ENCODE measurements at places on chromosomes 7 and 10.

GRCh38 chr7:24978843-24979469 lies 1.0 kb downstream of the OSBPL3 start:
- H3K4me1 ChIP-seq, result no peaks in the 10 kb centered on the region
- peak overlapping the region; percentile 73 for H3K4me3 ChIP-seq
- no peak for DNase-seq

DNA sequence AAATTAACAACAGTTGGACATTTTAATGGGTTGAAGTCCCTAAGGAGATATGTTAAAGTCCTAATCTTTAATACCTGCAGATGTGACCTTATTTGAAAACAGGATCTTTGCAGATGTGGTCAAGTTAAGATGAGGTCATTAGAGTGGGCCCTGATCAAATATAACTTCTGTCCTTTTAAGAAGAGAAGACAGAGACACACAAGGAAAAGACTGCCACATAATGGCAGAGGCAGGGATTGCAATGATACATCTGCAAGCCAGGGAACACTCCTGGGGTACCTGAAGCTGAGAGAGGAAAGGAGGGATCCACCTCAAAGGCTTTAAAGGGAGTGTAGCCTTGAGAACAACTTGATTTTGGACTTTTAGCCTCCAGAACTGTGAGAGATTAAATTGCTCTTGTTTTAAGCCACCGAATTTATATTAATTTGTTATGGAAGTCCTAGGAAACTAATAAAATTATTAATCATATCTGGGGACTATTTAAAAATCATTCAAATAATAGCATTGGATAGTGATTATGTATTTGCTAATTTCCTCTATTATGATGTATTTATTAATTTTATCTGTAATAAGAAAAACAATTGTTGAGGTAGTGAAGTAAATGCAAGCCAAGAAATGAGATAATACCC lies 700.0 kb upstream of the PCDH15 start:
- H3K36me3 ChIP-seq, result no peaks in the 10 kb centered on the region
- H3K27ac ChIP-seq, result no peak overlapping the region
- H3K4me3 ChIP-seq, result no peak overlapping the region
- H3K4me1 ChIP-seq, result no peaks in the 10 kb centered on the region
- DNase-seq, result no peak

- no peak overlapping the region for H3K27ac ChIP-seq
- no peak for DNase-seq
- H3K36me3 ChIP-seq, result no peaks in the 10 kb centered on the region
- no peaks in the 10 kb centered on the region for H3K4me1 ChIP-seq
- no peak overlapping the region for H3K4me3 ChIP-seq
- no peaks in the 10 kb centered on the region for H3K27me3 ChIP-seq
Measured at GRCh38 chr7:70416347-70416985, 715.5 kb upstream of the GALNT17 start.

DNA sequence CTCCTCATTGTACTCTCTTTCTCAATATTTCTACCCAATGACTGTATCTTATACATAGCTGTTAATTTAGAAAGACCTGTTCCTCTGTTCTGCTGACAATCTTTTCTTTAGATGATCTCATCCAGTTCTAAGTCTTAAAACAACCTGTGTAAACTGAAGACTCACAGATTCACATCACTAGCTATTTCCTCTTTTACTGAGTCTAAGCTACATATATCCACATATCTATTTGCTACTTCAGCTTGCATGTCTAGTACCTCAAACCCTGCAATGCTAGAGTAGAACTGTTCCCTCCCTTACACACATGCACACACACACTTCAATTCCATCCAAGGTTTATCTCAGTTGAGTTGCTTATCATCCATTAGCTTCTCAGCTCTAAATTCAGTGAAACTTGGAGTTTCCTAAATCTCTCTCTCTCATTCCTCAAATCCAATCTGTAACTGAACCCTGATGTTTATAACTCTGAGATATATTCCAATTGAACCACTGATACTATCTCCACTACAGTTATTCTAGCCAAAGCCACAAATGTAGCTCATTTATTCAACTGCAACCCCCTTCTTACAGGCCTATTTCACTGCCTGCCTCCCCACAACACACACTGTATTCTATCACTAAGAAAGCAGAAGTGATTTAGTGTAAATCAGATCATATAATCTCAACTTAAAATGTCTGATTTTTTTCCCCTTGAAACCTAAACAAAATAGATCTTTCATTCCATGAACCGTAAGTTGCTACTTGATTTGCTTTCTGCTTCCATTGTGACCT lies 1036.8 kb upstream of the POT1 start:
- no peaks in the 10 kb centered on the region for H3K27me3 ChIP-seq
- DNase-seq, result no peak
- H3K4me3 ChIP-seq, result no peak overlapping the region
- no peaks in the 10 kb centered on the region for H3K4me1 ChIP-seq

GRCh38 chr7:124120911-124121310 lies 88.0 kb upstream of the TMEM229A start:
- no peaks in the 10 kb centered on the region for H3K27me3 ChIP-seq
- H3K27ac ChIP-seq, result no peak overlapping the region
- no peak overlapping the region for H3K4me3 ChIP-seq
- DNase-seq, result no peak
- H3K36me3 ChIP-seq, result no peaks in the 10 kb centered on the region

DNA sequence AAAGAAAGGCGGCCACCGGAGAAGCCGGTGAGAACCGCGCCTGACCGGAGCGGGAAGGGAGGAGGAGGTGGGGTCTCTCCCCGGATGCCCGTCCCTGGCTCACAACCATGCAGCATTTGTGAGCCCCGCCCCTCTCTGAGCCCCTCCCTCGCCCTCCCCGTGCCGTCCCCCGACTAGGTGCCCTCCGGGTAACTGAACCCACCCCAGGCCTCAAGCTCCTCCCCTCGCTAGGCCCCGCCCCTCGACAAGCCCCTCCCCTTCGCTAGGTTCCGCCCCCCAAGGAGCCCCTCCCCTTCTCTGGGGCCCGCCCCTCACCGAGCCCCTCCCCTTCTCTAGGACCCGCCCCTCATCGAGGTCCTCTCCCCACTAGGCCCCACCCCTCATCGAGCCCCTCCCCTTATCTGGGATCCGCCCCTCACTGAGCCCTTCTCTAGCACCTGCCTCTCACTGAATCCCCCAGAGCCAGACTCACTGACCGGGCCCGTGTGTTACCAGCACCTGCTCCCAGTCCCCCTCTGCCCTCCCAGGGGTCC lies 42.2 kb upstream of the HSPB1 start:
- H3K27me3 ChIP-seq, result peaks cover 7% of the 10 kb centered on the region
- no peak for DNase-seq
- H3K36me3 ChIP-seq, result no peaks in the 10 kb centered on the region
- H3K4me3 ChIP-seq, result no peak overlapping the region
- no peak overlapping the region for H3K27ac ChIP-seq

GRCh38 chr10:43698156-43698555 lies 49.5 kb upstream of the ZNF32 start:
- no peak overlapping the region for H3K4me3 ChIP-seq
- no peaks in the 10 kb centered on the region for H3K4me1 ChIP-seq
- H3K27ac ChIP-seq, result no peak overlapping the region
- no peaks in the 10 kb centered on the region for H3K36me3 ChIP-seq

DNA sequence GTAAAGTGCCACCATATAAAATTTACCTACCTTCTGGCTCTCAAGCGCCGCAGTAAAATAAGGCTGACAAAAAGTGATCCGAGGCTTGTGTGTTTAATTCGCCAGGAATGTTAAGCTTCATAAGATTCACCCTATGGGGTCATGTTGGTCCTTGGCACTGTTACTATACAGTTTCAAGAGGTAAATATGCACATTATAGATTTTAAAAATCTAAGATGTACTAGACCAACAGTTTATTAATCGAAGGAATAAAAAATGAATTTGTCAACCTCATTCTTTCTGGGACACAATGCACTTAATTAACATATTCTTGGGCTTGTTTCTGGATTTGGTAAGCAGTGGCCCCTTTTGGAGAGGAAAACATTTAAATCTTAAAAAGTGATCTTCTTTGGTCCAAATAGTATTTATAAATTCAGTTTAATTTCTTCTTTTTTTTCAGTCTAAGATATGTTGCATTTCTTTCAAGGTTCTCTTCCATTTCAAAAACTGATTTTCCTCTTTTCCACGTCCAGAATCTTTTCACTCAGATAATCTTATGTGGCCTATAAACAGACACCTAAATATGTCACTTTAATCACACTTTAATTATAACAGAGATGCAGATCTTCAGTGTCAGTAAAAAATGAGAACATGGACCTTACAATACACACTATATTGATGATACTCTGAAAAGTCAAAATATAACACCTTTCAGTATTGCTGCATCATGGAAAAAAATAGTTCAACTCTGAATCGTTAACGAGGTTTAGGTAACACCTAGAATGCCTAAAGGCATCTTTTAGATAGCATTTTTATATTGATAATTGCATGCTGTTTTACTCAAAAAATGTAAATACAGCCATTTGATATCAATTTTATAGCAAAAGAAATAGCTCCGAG lies 3.8 kb upstream of the SKIDA1 start:
- no peak overlapping the region for H3K4me3 ChIP-seq
- no peaks in the 10 kb centered on the region for H3K27me3 ChIP-seq
- H3K36me3 ChIP-seq, result no peaks in the 10 kb centered on the region
- peak overlapping the region; percentile 99 for H3K27ac ChIP-seq
- no peaks in the 10 kb centered on the region for H3K4me1 ChIP-seq

DNA sequence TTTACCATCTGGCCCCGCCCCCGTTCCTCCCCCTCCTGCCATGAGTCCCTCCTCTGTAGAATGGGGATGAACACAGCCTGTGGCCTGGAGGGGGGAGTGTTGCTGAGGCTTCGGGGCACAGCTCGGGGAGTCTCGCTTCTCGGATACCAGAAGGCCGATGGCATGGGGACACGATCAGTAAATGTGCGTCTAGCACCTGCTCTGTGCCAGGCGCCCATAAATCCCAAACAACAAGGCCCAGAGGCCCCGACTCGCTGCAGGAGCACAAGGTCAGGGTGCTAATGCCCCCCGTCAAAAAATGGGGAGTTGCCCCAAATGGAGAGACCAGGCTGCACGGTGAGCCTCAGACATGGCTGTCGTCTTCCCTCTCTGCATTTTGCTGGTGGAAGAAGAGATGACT lies 40.7 kb downstream of the JAKMIP3 start:
- no peaks in the 10 kb centered on the region for H3K4me1 ChIP-seq
- H3K27ac ChIP-seq, result no peak overlapping the region
- no peaks in the 10 kb centered on the region for H3K27me3 ChIP-seq
- no peak for DNase-seq
- H3K36me3 ChIP-seq, result no peaks in the 10 kb centered on the region
- no peak overlapping the region for H3K4me3 ChIP-seq
